ENCODE measurements at places on chromosomes 1 and 21.

DNA sequence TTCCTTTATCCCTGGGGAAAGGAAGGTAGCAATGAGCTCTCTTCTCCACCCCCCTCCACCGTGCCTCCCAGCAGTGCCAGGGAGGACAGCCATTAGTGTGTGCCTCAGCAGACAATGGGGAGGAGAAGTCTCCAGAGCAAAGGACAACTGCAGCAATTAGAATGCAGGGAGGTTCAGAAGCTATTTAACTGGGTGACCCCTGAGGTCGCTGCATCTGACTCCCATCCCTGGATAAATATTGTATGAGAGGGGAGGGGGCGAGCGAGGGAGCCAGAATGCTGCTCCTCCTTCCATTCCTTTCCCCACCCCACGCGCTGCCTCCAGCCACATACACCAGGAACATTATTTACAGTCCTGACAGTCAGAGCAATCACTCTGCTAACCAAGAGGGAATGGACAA is 59.0 kb downstream of the ERI3 start:
- DNase-seq: no peak

DNA sequence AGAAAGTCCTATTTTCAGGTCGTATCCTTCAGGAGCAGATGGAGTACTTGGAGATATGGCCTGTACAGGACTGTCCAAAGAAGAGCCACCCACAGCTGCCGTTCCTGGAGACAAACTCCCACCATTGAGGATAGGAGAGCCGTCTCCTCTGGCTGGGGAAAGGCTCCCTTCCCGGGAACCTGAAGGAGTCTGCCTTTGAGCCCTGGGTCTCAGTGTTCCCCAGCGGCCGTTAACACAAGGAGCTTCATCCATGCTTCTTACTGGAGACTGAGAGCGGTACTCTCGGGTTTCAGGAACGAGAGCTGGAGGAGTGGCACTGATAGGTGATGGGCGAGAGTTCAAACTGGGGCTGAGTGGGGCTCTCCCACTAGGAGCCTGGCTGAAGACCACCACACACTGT is 14.4 kb upstream of the CPLANE2 start:
- no peak for DNase-seq

GRCh38 chr1:53562291-53562980 is 103.2 kb downstream of the DMRTB1 start:
- DNase-seq: no peak

DNA sequence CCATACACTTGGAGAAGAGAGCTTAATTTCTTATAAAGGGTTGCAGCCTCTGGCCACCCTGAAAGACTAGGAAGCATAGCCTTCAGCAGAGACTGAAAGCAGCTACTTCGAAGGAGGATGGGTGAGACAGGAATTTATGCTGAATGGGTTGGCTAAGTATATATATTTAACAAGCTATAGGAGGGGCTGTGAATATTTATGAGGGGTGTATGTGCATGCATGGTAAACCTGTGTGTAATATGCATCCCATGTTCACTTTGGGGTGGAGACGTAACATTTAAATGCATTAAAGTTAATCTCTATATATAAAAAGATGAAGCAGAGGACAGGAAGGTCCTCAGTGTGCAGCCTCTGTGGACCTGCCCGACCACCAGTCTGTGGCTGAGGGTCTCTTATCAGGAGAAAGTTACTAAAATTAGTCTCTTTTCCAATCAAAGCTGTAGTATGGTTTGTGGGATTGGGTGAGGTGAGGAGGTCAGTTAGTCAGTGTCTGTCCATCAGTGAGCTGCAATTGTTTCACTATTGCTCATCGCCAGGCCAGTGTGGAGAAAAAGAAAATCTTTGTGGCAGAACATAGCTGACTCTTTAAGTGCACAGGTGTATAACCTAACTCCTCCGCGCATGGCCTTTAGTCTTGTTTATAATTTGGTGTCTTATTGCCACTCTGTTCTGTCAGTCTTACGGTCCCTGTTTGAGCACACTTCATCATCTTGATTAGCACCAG is 35.4 kb upstream of the DSCAM start:
- no peak for DNase-seq

- DNase-seq: no peak
These were observed 478.9 kb upstream of the CAMK1G start for GRCh38 chr1:209104646-209105045.

GRCh38 chr1:77407738-77408375 is 126.0 kb downstream of the AK5 start:
- DNase-seq: no peak

GRCh38 chr1:36729289-36729688 is 246.6 kb upstream of the CSF3R start:
- DNase-seq: no peak

DNA sequence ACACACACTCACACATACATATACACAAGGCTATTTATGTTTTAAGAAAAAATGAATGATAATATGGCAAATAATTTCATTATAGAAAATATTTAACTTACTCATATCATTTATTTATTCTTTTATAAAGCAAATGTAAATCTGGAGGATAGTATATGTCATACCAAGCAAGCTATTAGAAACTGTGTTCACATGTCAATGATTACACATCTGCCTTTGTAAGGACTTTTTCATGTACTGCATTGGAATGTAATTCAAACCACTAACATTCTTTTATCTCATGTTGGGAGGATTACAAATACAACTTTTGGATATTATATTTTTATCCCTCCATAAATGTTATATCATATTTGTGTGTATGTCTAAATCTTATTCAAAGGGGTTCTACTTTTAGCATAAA is 1887.4 kb downstream of the NCAM2 start:
- DNase-seq: no peak

DNA sequence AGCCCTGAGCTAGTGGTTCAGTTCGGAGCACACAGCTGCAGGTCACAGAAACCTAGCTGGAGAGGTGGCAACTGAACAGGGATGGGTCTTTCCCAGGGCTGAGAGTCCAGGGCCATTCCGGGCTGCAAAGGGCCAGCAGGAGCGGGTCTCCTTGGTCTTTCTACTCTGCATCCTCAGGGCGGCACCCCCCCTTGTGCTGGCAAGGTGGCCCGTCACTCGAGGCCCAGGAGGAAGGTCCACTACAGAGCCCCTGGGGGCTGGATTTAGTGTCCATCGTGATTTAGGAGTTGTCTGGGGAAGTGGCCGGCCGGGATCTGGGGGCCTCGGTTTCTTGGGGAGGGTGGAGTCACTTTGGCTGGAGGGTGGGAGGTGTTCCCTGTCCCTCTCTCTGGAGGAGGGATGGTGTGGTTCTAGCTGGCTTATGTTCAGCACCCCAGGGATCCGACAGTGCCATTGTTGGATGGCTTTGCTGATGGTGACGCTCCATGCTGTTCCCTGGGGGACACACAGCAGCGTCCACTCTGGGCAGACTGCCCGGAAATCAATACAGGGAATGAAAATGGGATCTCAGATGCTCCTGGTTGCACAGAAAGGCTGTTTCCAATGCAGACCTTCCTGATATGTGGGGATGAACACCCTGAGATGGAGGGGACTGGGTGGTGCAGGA is 64.4 kb downstream of the UMODL1 start:
- DNase-seq: no peak

DNA sequence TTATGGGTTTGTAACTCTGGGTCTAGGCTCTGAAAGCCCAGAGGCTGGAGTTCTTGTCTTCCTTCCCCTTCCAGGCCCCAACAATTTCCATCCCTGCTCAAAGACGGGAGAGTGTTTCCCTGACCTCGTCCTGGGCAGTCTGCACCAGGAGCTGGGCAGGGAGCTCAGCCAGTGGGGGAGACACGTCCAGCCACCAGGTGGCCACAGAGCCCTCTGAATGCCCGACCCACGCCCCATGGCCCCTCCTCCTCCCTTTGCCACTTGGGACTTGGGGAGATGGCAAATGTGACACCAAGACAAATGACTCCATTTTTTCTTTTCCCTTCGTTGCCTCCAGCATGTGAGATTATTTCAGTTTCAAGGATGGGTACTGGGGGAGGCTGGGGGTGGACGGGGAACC is 159.9 kb upstream of the AJAP1 start:
- no peak for DNase-seq

GRCh38 chr1:179995576-179995975 is 41.0 kb downstream of the CEP350 start:
- DNase-seq: no peak

DNA sequence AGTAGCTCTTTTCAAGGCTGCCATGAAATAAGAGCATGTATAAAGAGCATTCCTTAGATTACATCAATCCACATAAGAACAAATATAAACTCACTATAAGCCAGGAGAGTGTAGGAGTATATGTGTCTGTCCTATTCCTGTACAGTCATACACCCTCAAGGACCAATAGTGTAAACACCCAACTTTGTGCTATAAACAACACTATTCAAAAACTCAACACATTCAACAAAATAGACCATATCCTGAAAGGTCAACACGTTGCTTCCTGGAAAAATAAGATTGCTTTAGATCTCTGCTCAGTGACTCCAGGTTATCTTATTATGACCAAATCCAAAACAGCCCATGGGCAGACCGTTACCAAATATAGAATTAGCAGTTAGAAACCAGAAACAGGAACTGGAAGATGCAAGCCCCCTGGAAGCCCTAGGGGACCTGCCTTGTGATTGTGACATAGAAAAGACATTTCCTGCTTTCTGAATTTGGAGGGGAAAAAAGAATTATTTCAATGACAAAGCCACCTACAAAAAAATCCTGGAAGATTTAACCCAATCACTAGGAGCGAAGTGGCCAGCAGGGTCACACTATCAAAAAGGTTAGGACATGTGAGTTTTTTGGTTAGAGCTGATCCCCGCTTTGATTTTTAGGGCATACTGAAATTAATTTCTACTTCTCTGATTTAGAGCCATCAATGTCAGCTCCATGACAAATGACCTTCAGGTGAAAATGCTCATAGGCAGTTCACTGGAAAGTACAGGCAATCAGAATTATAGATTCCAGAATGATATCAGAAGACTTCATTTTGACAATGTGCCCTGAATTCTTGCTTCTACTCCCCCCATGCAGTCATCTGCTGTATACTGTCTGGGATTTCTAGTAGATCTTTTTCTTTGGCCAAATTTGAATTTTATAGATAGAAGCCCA is 59.9 kb downstream of the LRRC8C start:
- DNase-seq: no peak

GRCh38 chr1:183967914-183968313 is 69.6 kb downstream of the COLGALT2 start:
- no peak for DNase-seq

GRCh38 chr1:219537223-219537631 is 75.7 kb downstream of the ZC3H11B start:
- no peak for DNase-seq

DNA sequence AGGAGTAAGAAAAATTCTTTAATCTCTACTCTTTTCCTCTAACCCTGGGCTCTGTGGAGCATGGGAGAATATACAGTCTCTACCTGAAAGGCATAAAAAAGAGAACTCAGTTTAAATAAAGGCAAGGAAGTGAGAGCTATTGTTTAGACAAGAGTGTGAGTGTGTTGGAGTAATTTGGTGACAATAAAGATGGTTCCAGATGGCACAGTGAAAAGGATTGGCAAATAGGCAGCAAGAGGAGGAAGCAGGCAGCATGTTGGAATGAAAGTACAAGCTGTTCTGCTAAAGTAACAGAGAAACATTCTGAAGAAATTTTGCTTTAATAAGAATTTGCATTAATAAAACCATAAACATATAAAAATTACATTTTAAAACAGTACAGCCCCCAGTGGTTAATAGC is 163.4 kb downstream of the DNM3 start:
- no peak for DNase-seq

GRCh38 chr1:234499119-234499942 is 20.4 kb upstream of the TARBP1 start:
- DNase-seq: peak; percentile 75

DNA sequence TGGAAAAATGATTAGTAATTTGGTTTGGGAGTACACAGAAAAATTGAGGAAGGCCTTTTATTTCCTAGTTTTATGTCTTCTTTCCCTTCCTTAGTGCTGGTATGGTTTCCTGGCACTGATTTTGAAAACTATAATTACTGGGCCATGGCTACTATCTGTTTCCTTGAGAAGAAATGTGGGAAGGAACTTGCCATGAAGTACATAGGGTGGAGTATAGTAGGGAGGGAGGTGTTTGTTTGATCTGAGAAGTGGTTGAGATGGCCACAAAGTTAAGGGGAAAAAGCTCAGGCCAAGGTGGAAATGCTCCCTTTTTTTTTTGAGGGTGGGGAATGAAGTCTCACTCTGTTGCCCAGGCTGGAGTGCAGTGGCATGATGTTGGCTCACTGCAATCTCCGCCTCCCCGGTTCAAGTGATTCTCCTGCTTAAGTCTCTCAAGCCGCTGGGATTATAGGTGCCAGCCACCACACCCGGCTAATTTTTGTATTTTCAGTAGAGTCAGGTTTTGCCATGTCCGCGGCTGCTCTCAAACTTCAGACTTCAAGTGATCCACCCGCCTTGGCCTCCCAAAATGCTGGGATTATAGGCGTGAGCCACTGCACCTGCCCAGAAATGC is 11.3 kb downstream of the HJV start:
- DNase-seq: no peak

- no peak for DNase-seq
These were observed 155.6 kb downstream of the NUF2 start for GRCh38 chr1:163477276-163477830.

GRCh38 chr1:158155673-158156072 is 25.0 kb upstream of the CD1D start:
- DNase-seq: no peak

DNA sequence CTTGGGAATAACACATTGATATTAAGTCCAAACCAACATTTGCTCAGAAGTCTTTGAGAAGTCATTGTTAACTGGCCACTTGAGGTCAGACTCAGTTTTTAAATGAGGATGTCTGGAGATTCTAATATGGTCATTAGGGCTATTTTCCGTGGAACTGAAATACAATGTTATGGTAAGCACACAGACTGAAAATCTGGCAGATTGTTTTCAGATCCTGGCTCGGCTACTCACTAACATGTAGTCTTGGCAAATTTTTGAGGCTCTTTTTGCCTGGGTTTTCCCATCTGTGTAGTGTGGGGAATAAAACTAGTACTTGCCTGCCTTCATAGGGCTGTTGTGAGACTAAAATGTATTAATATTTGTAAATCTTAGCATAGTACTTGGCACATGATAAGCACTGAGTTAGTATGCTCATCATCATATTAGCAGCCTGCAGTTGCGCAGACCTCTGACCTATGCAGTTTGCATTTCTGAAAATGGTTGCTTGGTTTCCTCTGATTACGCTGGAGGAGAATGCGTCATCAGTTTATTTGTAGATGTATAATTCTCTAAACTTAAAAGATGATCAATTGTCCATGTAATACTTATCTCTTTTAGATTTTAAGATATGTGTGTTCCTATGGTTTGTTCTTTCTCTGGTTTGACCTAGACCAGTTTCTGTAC is 100.8 kb downstream of the C1orf21 start:
- no peak for DNase-seq

- DNase-seq: no peak
These were observed 69.1 kb upstream of the ARHGAP29 start for GRCh38 chr1:94306521-94306920.

GRCh38 chr1:223887747-223888418 is 42.1 kb upstream of the TP53BP2 start:
- peak; percentile 71 for DNase-seq

DNA sequence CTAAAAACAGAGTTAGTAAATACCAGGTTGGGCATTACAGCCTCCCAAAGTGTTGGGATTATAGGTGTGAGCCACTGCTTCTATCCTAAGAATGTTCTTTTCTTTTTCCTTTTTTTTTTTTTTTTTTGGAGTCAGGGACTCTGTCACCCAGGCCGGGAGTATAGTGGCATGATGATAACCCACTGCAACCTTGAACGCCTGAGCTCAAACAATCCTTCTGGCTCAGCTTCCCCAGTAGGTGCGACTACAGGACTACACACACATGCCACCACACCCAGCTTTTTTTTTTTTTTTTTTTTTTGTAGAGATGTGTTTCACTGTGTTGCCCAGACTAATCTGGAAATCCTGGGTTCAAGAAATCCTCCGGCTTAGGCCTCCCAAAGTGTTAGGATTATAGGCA is 5.9 kb downstream of the ZBTB8OS start:
- DNase-seq: no peak

- no peak for DNase-seq
These were observed 48.1 kb upstream of the CSF3R start for GRCh38 chr1:36530791-36531190.
